ENCODE measurements at places on chromosomes 12 and 14.
A peak's percentile ranks its signal among the peaks of the same experiment; 100 is the strongest.

- no peak for DNase-seq
These were observed 7.8 kb downstream of the SLC38A1 start for GRCh38 chr12:46260913-46261476.

DNA sequence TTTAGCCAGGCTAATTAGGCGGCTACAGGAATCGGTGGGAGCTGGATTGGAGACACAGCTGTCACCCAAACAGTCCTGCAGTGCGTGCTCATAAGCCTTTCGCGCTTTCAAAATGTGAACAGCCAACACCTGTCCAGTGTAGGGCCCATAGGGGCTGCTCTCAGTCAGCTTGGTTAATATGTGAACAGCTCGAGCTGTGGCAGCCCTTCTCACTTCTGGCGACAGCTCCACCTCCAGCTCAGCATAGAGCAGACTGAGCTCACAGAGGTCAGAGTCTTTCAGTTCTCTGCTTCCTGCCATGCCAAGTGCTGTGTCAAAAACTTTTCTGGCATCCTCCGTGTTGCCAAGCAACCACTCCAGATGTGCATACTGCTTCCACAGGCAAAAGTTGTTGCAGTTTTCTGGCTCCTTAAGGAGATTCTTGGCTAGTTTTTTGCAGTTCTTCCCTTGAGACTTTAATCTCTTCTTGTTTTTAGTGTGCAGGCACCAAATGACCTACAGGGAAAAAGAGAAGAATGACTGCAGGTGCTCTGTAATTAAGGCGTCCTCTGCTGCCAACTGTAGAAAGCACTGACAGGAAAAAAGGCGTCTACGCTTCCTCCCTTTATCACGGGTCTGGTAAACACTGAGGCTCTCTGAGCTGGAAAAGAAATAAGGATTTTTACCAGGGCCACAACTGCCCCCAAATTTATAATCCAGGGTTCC, 32.5 kb downstream of the PSMC1 start:
- DNase-seq, result no peak

DNA sequence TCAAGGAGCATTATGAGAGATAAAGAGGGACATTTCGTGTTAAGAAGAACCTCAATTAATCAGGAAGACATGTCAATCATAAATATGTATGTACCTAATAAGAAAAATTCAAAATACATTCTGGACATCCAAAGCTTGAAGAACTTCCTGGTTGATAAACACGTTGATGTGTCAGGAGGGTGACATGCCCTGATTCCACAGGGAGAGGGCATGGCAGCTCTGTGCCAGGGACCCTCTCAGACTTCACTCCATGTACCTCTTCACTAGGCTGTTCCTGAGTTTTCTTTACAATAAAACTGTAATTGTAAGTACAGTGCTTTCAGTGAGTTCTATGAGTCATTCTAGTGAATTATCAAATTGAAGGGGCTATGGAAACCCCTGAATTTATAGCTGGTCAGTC, 163.5 kb downstream of the CFAP54 start:
- DNase-seq, result no peak

GRCh38 chr14:77278461-77279230, 7.6 kb upstream of the NGB start:
- no peak for DNase-seq

DNA sequence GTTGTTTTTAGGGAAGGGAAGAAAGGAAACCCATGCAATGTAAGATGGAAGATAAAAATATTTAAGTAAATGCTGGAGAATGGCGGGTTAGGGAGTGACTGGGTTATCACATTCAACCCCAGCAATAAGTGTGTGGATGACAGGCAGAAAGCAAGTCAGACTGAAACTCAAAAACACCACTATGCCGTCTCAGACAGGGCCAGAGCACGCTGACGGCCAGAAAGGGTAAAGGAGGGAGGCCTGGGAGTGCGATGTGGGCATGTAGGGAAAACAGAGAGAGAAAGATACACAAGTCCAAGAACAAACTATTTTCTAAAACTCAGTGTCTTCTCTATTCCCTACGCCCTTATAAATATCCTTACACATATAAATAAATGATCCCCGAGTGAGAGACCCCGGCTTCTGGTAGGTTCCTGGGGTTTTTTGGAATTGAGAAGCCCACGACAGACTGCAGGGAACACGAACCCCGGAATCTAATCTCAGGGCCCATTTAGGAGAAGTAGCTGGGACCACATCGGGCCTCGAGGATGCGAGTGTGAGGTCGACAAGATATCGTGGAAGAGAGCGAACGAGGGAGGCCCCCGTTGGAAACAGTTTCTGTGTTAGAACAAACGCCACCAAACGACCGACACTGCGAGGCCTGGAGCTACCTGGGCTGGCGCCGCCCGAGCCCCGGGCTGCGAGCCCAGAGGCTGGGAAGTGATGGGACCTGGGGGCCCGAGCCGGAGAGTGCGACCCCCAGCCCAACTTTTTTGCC, 735 bp upstream of the OTX2 start:
- DNase-seq, result no peak

DNA sequence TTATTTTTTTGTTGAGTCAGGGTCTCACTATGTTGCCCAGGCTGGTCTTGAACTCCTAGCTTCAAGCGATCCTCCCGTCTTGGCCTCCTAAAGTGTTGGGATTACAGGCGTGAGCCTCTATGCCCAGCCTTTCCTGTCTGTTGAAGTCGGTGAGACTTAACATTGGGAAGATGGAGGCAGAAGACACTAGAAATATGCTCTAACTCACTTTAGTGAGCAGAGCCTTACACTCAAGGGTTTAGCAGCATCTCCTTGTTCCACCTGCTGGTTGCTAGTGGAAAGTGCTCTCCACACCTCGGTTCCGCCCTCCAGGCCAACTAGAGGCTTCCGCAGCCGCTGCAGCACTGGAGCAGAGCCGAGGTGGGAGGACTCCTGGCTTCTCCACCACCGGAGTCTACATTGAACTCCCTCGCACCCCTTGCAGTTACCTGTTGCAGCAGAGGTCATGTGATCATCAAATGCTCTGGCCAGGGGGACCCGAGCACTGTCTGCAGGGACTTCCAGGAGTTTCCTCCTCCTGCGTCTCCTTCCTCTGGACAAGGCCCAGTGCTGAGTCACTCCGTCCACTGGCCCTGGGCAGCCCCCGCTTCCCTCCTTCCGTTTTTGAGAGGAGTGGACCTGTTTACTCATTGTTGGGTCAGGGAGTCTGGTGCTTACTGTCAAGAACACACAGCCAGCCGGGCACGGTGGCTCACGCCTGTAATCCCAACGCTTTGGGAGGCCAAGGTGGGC, 9.4 kb upstream of the HVCN1 start:
- DNase-seq, result peak; percentile 88

- DNase-seq, result no peak
These were observed 19.1 kb downstream of the VRK1 start for GRCh38 chr14:96816281-96816680.

DNA sequence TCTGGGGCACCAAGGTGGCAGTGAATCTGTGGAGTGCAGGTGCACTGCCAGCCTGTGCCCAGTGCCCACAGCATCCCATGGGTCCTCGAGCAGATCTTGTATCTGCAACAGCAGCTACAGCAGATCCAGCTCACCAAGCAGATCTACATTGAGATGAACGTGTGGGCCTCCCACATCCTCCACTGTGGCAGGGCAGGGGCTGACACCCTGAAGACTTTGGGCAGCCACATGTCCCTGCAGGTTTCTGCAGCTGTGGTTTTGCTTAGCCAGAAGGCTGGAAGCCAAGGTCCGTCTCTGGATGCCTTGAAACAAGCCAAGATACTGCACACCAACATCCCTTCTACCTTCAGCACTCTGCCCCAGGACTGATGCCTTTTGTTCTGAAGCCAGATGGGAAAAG, 338.8 kb upstream of the OR4E1 start:
- DNase-seq, result no peak

DNA sequence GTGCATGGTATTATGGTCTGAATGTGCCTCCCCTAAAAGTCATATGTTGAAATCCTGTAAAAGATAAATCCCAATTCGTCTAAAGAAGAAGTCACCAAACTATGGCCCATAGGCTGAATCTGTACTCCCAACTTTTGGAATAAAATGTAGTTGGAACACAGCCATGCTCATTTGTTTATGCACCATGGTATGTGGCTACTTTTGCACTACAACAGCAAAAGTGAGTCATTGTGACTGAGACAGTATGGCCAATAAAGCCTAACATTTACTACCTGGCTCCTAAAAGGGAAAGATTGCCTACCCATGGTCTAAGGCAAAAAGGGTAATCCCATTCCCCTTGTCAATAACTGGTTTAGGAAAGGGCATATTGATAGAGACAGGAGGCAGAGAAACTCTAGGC, 101.8 kb downstream of the LRIG3 start:
- no peak for DNase-seq

- no peak for DNase-seq
These were observed 149.6 kb upstream of the OTX2 start for GRCh38 chr14:56959869-56960268.

GRCh38 chr14:22084393-22085281, 411.0 kb upstream of the OR4E1 start:
- DNase-seq, result peak; percentile 56

DNA sequence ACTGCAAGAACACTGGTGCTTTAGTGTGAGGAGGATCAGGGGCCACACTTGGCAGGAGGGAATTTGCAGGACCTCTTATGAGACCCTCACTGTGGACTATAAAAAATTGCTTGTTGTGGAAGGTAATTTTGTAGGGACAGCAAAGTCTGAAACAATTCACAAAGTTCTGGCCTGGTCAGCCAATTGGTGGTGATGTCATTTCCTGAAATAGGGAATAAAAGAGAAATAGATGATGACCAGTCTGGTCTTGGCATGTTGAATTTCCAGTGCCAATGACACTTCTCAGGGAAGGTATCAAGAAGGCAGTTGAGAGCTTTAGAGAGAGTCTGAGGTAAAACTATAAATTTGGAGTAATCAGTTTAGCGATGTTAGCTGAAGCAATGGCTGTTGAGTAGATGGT, 129.3 kb upstream of the LMNTD1 start:
- no peak for DNase-seq

DNA sequence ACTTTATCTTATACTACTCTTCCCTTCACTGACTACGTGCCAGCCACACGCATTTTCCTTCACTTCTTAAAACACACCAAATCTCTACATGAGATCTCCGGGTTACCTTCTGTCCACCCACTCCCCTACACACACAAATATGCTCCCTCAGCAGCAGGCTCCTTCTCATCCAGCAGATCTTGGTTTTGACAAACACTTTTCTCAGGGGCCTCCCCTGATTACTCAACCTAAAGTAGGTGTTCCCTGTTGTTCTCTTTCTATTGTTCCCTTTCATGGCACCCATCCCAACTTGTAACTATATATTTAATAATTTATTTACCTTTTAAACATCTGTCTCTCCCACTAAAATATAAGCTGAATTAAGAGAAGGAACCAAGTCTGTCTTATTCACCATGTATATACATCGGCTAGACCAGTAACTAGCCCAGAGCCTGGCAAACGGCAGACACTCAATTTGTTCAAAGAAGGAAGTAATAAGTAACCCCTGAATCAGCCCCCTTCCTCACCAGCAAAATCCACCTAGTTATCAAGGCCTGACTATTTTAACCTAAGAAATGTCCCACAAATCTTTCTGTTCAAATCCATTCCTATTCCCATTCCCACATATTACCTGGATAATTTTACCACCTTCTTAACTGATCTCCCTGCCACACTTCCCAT, 2.7 kb downstream of the C2CD5 start:
- DNase-seq, result no peak

GRCh38 chr12:42180990-42181596, 36.4 kb upstream of the GXYLT1 start:
- DNase-seq, result peak; percentile 69

- no peak for DNase-seq
These were observed 8.0 kb downstream of the ACOT6 start for GRCh38 chr14:73620268-73620667.

- DNase-seq, result no peak
These were observed 46.7 kb downstream of the EML5 start for GRCh38 chr14:88746052-88746451.

- no peak for DNase-seq
These were observed 26.6 kb downstream of the PXN start for GRCh38 chr12:120238839-120239445.

- no peak for DNase-seq
These were observed 1996.2 kb upstream of the FLRT2 start for GRCh38 chr14:83533734-83534133.

DNA sequence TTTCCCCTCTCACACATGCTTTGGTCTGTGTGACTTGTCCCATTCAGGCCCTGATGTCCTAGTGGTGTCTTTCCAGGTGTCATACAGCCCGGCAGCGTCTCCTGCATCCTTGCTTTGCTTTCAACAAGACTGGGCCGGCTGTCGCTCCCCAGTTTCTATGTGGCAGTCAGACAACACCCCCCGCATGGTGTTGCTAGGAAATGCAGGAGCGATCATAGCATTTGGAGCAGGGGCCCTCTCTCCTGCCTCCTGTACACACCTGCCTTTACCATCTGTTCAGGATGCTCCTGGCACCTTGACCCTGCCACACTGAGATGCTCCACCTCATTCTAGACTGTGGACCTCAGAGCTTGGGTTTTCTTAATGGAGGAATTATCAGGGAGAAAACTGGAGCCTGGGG, 29.5 kb downstream of the CACNA1C start:
- no peak for DNase-seq

DNA sequence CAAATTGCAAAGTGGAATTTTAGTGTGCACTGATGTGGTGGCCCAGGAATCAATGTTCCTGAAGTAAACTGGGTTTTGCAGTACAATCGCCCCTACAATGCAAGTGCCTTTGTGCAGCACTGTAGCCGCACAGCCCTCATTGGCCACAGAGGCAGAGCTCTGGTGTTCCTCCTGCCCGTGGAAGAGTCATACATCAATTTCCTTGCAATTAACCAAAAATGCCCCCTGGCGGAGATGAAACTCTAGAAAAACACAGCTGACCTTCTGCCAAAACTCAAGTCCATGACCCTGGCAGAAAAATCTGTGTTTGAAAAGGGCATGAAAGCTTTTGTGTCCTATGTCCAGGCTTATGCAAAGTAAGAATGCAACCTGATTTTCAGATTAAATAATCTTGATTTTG, 117.9 kb upstream of the PRB2 start:
- DNase-seq, result peak; percentile 7

DNA sequence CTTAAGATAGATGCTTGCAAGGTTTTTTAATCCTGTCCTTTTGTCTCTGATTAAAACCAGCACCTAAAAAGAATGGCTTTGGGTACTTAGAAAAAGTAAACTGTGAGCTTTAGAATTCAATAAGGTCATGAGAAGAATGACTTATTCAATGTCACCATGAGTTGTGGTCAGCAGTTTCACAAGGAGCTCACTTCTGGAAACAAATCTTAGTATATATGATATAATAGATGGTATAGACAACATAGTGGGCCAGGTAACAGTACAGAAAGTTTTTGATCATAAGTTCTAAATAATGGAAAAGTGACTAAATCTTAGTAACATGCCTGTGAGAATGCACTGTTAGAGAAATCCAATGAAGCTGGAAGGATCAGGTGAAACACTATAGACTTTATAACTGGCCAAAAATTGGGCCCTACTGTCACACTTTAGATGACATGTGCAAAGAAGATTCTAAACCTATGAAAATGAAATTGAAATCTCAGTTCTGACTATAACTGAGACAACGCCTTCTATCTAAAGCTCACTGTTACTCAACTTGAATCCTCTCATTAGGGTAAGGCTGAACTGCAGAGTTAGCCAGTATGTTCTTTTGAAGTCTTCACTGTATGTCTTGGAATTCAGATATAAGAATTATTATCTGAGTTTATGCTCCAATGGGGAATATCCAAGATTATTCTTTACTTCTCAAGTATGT, 42.4 kb upstream of the RAD51AP1 start:
- DNase-seq, result no peak

- peak; percentile 74 for DNase-seq
These were observed 385.9 kb downstream of the EGLN3 start for GRCh38 chr14:33564774-33565630.

GRCh38 chr14:93049867-93050331, 65.8 kb downstream of the ITPK1 start:
- DNase-seq, result no peak

Data from amniotic epithelial cell (primary cell).